Body of pancreas (tissue), 4 donors: ENCODE measurements at places on chromosomes 4 and X. TPM values are rescaled to one million over a fixed set of nuclear protein-coding genes. Genes with fewer than 3 reads are reported as not detected.
A peak's percentile ranks its signal among the peaks of the same experiment; 100 is the strongest.

Gene HSFX4
- total RNA-seq = not detected

- DNase-seq = no peak
These were observed 131.1 kb upstream of the NR3C2 start for GRCh38 chr4:148573296-148573695.

DNA sequence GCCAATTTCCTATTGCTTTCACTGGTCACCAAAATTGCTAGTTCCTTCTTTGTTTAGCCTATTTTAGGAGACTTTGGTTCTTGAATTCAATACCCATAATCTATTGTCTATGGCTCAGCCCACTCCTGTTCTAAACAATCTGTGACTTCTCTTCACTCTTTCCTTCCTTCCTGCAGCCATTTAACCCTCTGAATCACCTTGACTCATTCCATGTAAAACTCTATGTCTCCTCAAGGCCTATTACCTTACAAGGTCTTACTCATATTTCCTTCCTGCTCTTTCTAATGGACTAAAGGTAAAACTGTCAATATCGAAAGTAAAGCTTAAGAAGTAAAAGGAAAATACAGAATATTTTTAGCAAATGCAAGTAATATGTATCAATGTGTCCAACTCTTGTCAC lies 301.6 kb downstream of the ARHGAP24 start:
- no peak for DNase-seq

DNA sequence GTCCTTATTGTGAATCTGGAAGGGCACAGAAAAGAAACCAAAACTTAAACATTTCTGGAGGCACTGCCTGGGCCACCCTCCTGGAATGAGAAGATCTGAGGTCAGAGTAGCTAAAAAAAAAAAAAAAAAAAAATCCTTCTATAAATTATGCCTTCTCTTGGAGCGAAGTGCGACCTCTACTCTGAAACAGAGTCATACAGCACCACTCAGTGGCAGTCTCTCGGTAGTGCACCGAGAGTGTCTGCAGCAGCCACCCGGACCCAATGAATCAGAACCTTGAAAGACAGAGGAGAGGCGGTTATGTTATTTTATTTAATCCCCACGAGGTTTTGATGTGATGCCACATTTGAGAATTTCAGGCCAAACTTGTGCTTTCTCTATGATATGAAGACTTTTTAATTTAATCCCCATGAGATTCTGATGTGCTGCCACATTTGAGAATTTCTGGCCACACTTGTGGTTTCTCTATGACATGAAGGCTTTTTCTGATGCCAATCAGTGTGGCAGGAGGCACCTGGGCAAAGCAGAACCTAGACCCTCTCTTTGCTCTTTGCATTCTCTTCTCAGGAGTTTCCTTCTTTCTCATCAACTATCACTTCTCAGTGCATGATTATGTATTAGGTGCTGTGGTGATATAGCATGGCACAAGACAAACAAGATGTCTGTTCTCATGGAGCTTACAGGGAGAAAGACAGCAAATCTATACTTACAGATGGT lies 5.6 kb upstream of the CT47C1 start:
- DNase-seq = peak; percentile 72

Gene ASB9
- total RNA-seq = 1.6 TPM

Gene PHEX
- total RNA-seq = not detected

DNA sequence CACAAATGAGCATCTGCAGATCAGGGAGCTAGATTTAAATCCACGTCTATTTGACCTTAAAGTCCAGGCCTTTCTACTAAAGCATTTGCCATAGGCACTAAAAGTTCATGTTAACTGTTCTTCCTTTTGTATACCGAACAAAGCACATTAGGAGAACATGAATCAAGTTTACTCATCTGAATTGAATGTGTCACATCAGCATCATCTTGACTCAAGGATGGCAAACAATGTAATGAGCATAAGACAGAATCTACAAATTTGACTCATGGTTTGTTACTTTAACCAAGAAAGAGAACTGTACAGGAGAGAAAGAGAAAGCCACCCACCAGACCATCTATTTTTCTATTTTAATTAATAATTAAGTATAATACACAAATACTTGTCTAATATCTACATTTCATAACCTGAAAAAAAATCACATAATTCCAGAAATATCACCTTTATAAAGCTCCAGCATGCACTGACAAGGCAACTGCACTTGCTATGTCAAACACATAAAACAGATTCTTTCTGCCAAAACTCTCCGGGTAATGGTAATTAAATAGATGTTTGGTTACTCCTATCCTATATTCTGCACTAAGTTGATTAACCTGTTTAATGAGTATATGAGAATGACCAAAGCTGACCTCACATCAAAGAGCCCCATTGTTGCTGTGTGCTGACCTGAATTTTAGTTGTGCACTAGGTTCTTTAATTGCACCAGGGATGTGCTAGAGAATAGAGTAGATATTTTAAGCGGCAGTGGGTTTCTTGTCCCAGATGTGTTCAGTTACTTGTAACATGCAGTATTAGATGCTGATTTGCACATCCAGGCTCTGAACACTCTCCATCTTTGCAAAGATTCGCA lies 42.5 kb upstream of the LEF1 start:
- DNase-seq = no peak

DNA sequence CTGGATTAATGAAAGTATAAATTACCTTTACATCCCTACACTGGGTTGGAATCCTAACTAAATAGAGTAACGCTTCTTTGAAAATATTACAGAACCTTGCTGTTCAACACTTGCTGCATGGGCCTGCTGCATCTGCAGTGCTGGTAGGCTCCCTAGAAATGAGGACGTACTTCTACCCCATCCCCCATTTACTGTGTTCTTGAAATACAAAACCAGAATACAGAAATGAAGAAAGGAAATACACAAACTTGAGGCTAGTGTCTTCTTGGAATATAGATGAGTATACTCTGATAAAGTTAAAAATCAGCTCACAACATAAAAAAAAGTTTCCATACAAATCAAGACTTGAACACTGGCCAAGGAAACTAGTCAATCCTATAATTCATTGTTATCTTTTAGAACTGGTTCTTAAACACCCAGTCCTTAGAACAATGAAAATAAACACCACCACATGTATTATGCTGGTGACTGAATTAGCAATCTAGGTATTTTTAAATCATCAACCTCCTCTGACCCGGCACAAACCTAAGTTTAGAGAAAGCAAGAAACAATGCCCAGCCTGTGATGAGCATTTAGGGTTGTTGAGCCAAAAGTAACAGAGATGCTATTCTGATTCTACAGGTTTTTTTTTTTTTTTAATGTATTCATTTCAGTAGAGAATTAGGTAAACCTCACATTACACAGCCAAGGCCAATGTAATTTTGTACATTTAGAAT lies 49.7 kb downstream of the ATP8A1 start:
- no peak for DNase-seq

GRCh38 chr4:84578540-84579402 lies 4.2 kb upstream of the CDS1 start:
- peak; percentile 45 for DNase-seq

- DNase-seq = no peak
These were observed 104.8 kb upstream of the ENPEP start for GRCh38 chr4:110371016-110371770.

DNA sequence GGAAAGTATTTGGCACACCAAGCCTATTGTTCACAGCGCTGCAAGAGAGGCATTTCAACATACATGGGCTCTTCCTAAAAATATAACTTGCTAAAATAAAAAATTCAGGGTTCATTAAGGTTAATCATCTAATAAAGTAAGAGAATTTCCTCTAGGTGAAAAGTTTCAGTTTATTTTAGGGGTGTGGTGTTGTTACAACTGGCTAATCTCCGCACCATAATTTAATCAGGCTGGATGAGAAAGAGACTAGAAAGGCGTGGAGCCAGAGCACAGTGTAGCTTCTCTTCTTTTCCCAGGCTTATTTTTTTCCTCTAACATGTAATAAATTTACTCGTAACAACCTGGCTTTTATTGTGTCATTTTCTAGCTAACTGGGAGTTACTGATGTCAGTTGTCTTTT lies 47.9 kb downstream of the FHL1 start:
- DNase-seq = no peak

Gene SPANXA1
- not detected for total RNA-seq

DNA sequence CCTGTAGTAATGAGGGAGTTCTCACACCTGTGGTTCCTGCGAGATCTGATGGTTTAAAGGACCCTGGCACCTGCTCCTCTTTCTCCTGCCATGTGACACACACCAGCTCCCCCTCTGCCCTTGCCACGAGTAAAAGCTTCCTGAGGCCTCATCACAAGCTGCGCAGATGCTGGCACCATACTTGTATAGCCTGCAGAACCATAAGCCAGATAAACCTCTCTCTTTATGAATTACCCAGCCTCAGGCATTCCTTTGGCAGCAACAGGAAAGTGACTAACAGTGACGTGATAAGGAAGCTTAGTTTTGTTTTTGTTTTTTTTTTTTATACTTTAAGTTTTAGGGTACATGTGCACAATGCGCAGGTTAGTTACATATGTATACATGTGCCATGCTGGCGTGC lies 130.9 kb downstream of the AFAP1 start:
- no peak for DNase-seq

Gene JCHAIN
- total RNA-seq = 13.2 TPM

DNA sequence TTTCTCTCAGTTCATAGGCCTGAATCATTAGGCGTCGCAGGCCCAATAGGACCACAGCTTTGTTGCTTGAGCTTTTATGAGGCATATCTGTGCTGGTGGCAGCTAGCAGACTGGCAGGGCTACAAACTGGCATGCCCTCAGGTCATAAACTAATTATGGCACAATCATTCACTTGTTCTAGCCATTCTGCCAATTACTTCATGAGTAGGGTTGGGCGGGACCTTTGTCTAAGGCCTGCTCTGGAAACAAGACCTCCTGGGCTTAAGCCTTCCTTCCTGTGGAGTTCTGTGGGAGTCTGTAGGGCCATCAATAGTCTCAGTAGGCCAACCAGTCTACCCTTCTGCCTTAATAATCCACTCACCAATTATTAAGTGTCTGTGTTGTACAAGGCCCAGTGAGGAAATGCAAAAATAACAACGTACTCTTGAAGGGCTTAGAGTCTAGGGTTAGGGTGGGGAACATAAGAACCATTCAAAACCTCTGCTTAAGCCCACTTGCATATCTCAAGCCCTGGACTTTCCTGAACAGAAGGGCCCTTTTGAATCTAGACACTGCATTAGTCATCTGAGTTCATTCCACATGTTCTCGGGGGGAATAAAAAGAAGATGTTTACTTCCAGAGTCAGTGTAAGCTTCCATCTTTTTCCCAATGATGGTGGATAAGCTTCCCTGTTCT lies 44.5 kb downstream of the SHROOM4 start:
- DNase-seq = peak; percentile 5

DNA sequence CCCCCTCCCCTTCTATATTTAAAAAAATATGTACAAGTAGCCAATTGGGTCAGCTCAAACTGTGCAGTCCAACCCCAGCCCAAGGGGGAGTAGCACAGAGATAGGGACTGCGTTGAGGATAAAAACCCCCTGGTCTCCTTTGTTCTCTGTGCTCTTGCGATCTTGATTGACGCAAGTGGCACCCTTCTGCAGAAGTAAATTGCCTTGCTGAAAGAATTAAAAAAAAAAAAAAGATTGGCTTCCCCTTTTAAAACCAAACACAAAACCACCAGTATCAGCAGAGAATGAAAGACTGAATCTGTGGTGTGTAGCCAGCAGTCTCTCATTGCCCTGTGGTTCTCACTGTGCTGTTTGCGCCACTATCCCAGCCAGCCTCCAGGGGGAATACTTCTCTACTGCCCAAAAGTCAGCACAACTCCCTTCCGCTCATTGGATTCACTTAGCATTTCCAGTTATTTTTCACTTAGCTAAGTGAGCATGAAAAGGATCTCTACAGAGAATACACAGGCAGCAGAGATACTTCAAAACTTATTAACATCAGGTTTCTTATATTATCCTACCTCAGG lies 29.7 kb downstream of the MANBA start:
- no peak for DNase-seq

GRCh38 chrX:9788911-9789310 lies 2.7 kb downstream of the SHROOM2 start:
- DNase-seq = peak; percentile 61

DNA sequence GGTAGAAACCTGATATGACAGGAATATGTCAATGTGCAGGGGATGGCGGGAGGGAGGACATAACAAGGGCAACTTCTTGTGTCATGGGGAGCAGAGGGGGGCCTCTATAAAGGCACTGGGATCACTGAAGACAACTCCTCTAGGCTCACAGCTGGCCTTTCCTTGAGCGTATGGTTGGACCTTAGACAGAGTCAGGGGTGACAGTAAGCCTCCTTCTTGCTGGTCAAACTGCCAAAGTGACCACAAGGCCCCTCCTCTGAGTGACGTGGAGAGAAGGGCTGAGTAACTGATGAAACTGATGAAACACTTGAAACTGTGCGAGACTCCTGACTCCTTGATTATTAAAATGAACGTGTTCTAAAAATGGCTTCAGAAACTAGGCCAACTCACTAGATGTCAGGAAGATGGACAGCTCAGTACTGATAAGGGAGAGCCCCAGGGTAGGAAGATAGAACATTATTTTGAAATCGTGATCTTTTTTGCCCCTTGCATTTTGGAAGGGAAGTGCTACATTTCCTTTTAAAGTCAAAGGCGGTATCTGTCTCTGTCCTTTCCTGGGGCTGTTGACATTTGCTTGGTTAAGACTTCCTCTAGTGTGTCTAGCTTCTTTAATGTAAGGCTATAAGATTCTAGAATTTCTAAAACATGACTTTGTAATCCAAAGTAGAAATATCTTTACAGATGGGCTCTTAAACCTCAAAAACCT lies 1.6 kb downstream of the RAB33A start:
- no peak for DNase-seq

DNA sequence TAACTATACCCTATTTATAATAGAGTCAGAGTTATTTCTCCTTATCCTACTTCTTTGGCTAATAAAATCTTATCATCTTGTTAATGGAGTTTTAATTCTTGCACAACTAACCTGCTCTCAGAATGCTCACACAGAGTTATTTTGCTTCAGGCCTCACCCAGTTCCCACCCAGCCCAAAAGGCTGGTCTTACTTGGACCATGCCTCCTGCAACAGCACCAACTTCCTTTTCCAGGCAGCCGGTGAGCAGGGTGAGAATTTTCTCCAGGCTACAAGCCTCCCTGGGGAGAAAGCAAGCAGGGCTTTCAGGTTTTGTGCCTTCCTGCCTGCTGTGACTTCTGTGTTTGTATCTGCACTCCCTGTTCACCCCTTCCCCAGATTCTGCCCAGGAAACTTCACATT lies 29.1 kb upstream of the BANK1 start:
- no peak for DNase-seq
